ELF-1 (cell line): ENCODE measurements at places on chromosomes 13 and 19.

DNA sequence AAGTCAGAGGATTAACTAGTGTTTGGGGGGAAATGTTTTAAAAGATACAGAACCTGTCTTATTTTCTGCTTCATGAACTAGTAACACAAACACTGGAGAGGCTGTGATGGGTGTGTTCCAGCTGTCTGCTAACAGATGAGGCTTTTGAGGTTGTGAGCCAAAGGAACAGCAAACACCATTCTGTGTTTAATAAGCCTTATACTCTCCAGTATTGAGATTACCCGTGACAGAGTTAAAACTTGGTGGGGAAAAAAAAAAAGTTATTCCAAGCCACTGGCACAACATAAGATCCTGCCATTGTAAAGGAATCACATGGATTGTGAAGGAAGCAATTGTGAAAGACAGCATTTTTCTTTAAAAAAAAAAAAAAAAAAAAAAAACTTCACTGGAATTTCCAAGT is 48.4 kb downstream of the KCTD12 start:
- no peak for DNase-seq

DNA sequence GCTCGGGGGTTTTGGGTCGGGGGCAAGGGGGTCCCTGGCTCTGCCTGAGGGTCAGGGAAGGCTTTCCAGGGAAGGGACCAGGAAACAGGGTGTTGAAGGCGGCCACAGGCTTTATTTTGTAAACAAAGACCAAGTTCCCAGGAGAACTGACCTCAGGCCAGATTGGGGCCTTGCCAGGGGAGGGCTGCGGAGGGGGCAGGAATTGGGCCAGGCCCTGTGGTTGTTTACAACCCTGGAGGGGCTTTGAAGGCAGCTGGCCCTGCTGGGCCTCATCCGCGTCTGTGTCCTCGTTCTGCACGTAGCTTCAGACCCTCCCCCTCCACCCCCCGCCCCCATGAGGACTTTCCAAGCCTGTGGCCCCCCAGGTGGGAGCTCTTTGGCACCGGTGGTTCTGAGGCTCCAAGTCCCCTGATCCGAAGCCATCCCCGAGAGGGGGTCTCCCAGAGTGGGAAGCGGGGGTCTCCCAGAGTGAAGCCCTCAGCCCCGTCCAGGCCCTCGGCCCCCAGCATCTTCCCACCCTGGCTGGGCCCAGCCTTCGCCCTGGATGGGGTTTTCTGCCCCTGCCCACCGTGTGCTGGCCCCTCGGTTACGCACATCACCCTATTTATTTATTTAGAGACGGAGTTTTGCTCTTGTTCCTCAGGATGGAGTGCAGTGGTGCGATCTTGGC is 13.5 kb upstream of the BSG start:
- DNase-seq, result peak; percentile 92

DNA sequence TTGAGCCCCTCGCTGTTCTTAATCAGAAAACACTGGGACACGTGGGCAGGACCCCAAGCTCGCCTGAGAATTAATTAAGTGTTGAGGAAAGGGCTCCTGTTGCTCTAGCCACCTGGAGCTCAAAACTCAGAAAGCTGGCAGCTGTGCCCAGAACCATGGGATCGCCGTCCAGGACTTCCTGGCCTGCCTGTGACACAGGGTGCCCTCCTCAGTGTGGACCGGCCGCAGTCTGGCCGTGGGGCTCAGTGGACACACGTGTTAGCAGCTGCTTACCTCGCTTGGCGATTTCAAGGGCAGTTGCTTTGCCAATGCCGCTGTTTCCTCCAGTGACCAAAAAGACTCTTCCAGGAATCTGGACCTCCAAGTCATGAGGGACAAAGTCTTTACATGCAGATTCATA is 4.7 kb downstream of the DHRS12 start:
- no peak for DNase-seq

DNA sequence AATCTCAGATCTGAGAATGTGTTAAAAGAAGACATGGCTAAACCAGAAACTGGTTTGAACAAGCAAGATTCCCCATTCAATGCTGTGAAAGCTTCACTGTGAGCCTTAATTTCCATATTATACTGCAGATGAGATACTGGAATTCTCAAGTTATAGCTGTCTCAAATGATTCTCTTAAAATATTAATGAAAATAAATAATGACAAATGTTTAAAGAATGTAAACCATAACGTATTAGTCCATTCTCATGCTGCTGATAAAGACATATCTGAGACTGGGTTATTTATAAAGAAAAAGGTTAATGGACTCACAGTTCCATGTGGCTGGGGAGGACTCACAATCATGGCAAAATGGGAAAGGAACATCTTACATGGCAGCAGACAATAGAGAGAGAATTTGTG is 667.8 kb downstream of the SLITRK1 start:
- no peak for DNase-seq
